Erythroblast (primary cell): ENCODE measurements at places on chromosomes 1 and 21.

- DNase-seq = no peak
Observed at GRCh38 chr1:17121881-17122280, 2.6 kb upstream of the PADI2 start.

- no peak for DNase-seq
Observed at GRCh38 chr1:54301497-54301896, 101.5 kb downstream of the MRPL37 start.

GRCh38 chr1:219724440-219724839, 111.5 kb upstream of the ZC3H11B start:
- DNase-seq = no peak

GRCh38 chr1:197733324-197733723, 42.0 kb downstream of the DENND1B start:
- no peak for DNase-seq

GRCh38 chr1:45518910-45519309, 2.8 kb downstream of the PRDX1 start:
- DNase-seq = peak; percentile 16

DNA sequence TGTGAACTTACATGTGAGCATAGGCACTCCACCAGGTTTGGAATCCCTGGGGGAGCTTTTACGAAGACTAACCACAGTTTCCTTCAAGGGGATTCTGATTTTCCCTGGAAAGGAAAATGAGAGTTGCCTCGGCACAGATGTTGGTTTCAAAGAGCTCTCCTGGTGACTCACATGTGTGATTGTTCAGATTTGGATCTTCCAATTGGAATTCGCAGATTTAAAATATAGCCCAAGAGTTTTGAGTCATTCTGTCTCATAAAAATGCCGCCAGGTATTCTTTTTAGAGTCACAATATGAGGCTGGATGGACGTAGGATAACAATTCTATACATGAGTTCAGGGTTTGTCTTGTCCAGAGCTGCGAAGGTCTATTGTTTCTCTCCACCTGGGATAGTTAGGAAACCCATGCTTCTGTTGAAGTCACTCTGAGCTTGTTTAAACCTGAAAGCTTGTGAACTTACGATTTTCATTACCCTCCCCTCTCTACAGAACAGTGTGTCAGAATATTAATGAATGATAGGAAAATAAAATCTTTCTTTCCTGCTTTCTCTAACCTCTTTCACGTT, 64.9 kb downstream of the TGFB2 start:
- no peak for DNase-seq

DNA sequence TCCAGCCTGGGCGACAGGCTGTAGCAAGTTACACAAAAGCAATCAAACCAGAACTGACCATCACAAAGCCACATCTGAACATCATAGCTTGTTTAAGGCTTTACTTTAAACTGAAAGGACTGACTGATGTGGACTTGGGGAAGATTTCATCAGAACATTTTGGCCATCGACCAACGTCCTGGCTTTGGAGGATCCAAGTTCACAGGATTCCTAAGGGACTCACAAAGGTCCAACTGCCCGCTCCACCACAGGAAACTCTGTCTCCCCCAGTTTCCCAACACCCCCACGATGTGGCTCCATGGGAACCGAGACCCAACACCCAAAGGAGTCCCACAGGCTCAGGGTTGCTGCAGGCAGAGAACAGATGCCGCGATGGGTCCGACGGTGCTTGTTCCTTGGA, 9.3 kb downstream of the SSU72 start:
- DNase-seq = no peak

DNA sequence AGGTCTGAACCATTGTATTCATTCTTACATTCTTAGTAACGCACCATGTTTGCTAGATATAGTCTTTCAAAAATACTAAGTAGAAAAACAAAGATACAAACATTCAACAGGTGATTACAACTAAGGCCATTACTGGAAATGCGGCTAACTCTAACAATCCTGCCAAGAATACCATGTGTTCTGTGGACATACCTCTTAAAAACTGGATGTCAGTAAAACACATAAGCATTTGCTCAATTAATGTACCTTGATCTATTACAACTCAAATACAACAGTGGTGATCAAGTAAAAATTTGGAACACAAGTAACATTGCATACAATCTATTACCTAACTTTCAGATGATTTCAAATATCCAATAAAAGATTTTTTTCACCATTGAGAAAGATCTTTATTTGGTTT, 15.4 kb downstream of the ANGPTL3 start:
- no peak for DNase-seq

DNA sequence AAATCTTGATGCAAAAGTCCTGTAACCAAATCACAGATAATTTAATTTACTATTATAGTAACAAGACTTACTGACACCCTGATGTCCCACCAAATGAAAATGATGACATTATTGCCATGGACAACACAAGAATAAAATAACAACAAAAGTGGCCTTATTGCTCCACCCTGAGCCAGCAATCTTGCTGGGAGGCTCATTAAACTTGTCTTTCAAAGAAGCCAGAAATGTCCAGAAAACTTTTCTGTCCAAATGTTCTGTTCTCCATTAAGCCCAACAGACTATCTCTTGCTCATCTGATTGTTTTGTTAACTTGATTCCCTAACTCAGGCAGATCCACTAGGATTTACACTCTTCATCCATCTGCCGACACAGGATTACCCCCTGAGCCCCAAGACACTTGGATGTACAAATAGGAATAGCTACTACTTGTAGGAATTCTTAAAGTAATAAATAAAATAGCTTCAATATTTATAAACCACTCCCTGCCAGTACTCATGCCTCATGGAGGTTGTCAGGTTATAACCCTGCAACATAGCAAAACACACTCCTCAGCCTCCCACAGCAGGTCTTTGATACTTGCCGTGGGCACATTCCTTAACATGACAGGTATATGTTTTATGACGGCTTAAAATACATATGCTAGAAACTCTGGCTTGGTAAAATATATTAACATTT, 84.9 kb downstream of the PTPN14 start:
- DNase-seq = no peak

DNA sequence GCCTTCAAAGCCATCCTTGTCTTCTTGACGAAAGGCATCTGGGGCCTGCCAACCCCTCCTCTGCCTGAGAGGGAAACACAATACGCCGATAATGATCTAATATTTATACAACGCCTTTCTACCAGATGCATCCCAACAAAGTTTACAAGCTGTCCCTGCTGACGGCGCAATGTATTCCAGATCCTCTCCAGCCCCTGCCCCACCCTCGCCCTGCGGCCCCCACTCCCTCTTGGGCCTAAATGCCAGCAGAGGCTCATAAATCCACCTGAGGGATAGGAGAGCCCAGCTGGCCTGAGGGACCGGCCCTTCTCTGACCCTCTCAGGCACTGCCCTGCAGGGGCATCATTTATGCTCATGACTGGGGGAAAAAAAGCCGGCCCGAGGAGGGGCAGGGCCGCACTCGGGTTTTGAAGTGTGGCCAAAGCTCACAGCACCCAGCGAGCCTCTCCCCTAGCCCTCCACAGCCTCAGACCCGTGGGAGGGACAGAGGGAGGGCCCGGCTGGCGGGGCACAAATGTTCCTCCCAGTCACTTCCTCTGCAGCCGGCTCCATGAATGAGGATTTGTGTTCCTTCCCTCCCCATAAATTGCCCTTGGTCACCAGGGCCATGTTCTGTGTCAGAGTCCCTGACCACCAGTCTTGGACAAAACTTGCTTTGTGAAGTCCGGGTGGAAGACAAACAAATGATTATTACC, 140.3 kb downstream of the FOXD2 start:
- DNase-seq = no peak
